ENCODE measurements at places on chromosomes 16 and 17. TPM values are rescaled to one million over a fixed set of nuclear protein-coding genes. Genes with fewer than 3 reads are reported as not detected.

Gene RHBDF1
- total RNA-seq: 24.9 TPM

Gene PSKH1
- total RNA-seq: 15.4 TPM

Gene TEX14
- total RNA-seq: under 0.01 TPM

Gene RAB37
- 0.53 TPM for total RNA-seq

Gene HOXB4
- 3.0 TPM for total RNA-seq

Gene EFNB3
- 0.07 TPM for total RNA-seq

Gene SLC13A5
- total RNA-seq: not detected

Gene WBP2
- 21.0 TPM for total RNA-seq

Gene UTS2R
- total RNA-seq: not detected

Gene ZDHHC1
- total RNA-seq: 4.0 TPM

Gene KRTAP17-1
- total RNA-seq: not detected

Gene ATMIN
- total RNA-seq: 29.9 TPM

Gene CNGB1
- 0.11 TPM for total RNA-seq

Gene CA7
- total RNA-seq: not detected

DNA sequence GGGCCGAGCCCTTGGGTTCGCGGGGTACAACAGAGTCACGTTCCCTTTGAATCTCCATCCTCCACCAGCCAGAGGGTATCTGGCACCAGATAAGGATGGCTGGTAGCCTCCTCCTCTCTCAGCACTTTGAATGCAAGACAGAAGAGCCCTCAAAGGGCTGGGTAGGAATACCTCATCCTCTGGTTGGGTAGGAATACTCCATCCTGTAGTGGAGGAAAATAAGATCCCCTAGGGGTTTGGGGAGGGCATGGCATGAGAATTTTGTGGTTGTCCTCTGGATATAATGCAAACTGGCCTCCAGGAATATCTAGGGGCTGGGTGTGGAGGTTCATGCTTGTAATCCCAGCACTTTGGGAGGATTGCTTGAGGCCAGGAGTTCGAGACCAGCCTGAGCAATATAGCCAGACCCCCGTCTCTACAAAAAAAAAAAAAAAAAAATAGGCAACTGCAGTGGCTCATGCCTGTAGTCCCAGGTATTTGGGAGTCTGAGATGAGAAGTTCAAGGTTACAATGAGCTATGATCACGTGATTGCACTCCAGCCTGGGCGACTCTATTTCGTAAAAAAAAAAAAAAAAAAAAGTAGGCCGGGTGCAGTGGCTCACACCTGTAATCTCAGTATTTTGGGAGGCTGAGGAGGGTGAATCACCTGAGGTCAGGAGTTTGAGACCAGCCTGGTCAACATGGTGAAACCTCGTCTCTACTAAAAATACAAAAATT, 2.7 kb downstream of the IGFBP4 start:
- no peak for DNase-seq

GRCh38 chr16:81238296-81239011, at the start of gene BCO1:
Gene BCO1, plus strand, starts transcription at chr16:81238689. Its CDS starts 220 bp downstream, at chr16:81238909.
- no peak for DNase-seq

DNA sequence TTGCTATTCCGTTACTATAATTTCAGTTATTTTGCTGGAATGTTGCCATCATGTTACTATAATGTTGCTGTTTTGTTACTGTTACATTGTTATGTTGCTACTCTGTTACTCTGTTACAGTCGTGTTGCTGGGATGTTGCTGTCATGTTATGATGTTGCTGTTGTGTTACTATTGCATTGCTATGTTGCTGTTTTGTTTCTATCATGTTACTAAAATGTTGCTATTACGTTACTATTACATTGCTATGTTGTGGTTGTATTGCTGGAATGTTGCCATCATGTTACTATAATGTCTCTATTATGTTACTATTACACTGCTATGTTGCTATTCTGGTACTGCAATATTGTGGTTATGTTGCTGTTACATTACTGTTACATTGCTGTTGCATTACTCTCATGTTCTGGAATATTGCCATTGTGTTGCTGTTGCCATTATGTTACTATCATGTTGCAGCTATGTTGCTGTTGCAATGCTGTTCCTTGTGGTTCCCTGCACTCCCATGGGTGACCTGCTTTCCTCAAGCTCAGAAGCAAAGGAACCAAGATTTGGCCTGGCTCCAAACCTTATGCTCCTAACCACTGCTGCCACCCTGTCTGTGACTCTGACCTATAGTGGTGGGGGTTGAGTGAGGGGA, 64.4 kb downstream of the ABCC6 start:
- no peak for DNase-seq

- DNase-seq: peak; percentile 75
These were observed 2.8 kb upstream of the XAF1 start for GRCh38 chr17:6753006-6753445.

DNA sequence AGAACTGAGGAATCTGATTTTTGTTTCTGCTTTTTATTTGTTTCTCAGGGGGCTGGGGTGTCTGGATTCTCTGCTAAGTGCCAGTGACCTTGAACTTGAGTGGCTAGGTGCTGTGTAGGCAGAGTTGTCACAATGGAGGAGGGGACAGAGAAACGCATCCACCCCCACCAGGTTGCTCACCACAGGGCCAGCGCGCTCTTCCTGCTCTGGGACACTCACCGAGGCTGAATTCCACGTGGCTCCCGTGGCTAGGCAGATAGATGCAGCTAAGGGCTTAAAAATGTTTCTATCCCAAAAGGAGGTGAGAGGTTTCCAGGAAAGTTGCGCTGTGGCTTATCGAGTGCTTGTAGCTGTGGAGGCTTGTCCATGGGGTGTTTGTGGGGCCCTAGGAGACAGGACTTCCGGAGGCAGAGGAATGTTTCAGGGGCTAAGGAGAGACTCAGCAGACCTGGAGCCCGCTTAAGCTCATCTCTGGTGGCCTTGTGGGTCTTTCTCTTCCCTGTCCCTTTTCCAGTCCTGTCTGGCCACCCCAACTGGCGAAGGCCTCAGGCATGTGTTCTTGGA, 36.8 kb downstream of the ADCY7 start:
- DNase-seq: no peak

- no peak for DNase-seq
These were observed 72.0 kb upstream of the CHMP6 start for GRCh38 chr17:80919331-80920311.

DNA sequence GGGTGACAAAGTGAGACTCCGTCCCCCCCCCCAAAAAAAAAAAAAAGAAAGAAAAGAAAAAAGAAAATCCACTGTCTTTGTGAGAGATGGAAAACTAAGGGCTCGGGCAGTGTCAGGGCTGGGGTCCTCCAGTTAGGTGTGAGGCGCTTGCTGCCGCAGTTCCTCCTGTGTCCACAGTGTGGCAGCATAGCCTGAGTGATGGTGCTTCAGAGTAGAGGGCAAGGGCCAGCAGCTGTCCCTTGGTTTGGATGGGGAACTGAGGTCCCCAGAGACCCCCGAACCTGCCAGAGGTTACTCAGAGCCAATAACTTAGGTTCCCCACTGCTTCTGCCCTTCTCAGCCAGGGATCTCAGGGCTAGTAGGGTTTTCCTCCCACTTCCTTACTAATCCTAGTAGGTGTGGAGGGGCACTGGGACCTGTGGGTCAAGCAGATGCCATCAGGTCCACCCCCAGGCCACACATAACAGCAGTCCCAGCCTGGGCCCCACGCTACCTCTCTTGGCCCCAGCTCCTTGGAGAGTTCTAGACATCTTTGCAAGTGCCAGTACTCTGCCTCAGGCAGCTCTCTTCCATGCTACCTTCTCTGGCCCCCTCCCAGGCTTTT, 7.9 kb upstream of the LLGL1 start:
- no peak for DNase-seq

DNA sequence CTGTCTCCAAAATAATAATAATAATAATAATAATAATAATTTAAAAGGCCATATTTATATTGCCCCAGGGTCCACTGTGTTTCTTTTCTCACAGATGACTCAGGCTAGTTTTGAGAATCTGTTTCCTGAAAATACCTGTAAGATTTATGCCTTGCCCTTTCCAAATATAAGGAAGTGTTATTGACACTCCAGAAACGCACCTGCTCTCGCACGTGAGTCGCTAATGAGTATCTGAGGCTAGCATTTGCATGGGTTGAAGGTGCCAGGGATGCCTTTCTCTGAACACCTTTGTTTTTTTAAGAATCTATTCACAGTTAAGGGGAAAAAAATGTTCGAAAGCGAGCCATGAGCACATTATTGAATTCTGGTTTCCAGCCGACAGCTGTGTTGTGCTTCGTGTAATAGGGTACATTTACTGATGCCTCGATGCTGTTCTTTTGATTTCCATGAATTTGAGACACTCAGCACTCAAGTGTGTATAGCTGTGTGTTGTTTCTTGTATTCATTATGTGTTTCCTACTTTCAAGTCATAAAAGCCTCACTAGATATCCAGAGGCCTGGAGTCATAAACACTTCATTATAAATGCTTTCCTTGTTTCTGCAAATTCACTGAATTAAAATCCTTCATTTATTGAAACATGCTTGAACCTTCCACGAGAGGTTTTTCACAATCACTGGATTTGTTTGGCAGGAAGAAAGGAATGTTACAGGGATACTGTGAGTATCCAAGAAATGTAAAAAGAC, 45.0 kb upstream of the NOL11 start:
- no peak for DNase-seq

DNA sequence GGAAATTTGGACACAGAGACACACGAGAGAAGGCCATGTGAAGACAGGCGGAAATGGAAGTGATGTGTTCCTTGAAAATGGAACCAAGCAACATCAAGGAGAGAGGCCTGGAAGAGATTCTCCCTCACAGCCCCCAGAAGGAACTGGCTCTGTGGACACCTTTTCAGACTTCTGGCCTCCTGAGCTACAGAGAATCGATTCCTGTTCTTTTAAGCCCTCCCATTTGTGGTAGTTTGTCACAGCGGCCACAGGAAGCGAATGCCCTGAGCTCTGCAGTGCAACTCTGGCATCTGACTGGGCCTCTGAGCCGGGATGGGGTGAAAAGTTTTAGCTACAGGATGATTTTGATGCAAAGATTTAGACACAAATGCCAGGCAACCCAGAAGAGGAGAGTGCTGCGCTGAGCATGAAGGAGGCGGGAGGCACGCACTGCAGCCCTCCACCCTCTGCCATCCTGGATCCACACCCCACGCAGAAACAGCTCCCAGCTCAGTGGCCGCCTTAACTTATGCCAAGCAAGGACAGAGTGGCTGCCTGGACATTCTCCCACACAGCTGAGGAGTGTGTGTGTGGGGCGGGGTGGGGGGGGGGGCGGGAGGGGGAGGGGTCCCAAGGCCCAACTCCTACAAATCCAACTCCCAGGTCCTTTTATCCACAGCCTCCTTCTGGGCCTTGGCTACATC, 2.2 kb downstream of the TIMP2 start:
- DNase-seq: no peak

DNA sequence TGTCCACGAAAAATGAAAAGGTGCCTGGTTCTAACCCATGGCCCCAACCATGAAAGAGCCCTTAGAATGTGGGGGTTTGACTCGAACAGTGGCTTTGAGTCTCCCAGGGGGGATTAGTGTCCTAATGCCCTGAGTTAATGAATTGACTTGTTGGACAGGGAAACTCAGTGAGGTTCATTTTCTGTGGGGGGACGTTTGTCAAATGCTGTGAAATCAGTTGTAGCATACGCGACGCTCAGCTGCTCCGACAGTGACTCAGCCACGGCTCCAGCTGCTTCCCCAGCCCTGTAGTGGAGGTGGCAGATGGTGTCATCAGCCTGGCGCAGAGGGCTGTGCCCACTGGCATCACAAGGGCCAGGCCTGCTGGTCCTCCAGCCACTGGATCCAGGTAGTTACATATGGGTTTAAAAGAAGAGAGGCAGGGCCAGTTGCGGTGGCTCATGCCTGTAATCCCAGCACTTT, 3.9 kb upstream of the TMEM235 start:
- DNase-seq: no peak

DNA sequence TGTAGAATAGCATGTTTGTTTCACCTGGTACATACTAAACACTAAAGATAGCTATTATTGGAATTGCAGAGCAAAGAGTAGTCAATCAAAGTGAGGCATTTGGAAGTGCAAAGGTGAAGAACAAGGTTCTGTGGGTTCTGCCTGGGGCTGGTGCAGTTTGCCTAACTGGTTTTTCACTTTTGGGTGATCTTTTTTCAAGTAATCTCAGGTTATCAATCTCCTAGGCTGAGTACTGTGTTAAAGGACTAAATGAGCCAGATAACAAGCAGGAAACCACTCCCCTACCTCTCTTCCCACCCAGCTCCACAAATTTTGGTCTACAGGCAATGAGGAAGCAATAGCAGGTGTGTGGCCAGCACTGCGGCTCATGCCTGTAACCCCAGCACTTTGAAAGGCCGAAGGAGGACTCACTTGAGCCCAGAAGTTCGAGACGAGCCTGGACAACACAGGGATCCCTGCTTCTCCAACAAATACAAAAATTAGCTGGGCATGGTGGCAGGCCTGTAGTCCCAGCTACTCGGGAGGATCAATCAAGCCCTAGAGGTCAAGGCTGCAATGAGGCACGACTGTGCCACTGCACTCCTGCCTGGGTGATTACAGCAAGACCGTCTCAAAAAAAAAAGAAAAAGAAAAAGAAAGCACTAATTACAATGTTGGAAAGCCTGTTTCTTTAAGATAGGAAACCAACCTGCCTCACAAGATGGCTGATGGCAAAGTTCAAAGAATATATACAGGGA, 2.0 kb upstream of the NTAN1 start:
- no peak for DNase-seq

DNA sequence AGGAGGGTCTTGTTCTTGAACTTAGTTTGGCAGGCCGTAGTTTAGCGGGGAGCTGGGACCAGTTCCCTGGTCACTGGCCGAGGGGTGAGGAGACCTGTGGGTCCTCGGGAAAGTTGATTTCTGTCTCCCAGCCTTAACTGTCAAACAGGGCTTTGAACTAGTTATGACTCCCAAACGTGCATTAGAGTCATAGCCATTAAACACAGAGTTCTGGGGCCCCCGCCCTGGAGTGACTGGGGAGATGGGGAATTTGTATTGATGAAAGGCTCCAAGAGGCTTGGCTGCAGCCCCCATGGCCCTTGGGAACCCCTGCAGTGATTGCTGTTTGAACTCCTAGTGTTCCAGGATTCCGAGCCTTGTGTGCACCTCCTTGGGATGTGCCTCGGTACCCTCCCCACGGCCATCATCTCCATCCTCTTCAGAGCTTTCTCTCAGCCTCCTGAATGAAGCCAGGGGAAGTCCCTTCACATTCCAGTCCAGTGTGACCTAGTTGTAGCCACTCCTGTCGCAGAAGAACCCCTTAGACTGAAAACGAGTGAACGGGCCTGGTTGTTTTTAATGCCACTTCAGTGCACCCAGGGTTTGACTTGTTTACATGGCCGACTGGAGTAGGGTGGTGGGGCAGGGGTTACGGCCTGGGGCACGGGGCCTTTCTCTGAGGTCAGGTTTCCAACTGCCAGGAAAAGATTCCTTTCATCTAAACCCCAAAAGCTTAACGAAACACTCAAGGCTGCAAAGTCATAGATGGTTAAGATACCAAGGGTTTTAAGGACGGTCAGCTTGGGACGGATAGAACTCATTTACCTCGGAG, 1.4 kb downstream of the MPRIP start:
- no peak for DNase-seq

DNA sequence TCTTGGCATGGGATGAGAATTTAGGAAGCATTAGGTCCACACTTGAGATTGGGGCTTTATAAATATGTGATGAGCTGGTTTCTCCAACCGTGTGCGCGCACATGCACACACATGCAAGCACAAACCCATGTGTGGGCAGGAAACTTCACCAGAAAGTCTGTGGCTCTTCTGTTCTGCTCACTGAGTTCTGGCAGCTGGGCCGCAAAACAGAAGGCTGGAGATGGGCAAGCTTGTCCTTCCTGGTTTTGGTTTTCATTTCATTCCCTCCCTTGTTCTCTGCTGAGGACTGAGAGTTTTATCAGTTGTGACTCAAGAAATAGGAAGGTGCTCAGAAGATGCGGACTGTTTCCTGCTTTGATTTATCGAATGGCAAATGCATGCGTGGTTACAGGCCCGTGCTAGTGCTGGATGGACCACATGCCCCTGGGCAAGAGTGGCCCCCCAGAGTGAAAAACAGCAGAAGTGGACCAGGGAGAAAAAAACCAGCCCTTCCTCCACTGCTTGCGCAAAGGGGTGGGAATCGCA, 14.1 kb downstream of the MAP3K14 start:
- no peak for DNase-seq
